KG1 (cell line): ENCODE measurements at places on chromosomes 4 and X.

DNA sequence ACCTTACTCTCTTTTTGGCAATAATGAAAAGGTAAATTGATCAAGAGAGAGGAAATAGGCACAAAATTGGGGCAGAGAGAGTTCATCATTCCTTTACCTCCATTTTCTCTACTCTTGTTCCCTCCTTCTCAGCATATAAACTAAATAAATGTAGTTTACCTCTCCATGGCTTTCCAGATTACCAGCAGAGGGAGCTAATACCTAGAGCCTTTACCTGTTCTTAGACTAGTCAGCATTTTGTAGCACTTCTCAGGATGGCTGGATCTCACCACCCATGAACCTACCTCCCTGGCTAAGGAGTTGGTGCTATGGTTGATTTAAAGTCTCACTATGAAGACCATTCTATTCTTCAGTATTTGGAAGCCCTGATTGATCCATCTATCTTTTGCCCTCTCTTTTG, 15.7 kb downstream of the OFD1 start:
- DNase-seq = peak; percentile 7

DNA sequence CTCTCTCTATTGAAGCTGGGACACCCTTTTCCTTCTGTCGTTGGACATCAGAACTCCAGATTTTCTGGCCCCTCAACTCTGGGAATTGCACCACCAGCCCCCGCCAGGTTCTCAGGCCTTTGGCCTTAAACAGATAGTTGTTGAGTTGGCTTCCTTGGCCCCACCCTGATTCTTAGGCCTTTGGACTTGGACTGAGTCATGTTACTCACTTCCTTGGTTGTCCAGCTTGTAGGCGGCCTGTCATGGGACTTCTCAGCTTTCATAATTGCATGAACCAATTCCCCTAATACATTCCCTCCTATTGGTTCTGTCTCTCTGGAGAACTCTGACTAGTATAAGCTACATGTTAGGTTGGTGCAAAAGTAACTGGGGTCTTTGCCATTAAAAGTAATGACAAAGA, 195.7 kb downstream of the GPAT3 start:
- no peak for DNase-seq

GRCh38 chr4:146478009-146478408, 43.7 kb downstream of the SLC10A7 start:
- no peak for DNase-seq

GRCh38 chr4:155025762-155026457, 182.5 kb upstream of the NPY2R start:
- DNase-seq = peak; percentile 2

- DNase-seq = no peak
Observed at GRCh38 chrX:65679071-65679540, 11.7 kb downstream of the MSN start.

GRCh38 chr4:81631958-81632441, 160.3 kb upstream of the RASGEF1B start:
- no peak for DNase-seq

GRCh38 chr4:104025251-104025650, 305.5 kb upstream of the TACR3 start:
- no peak for DNase-seq

- DNase-seq = no peak
Observed at GRCh38 chr4:160009656-160010493, 907.0 kb downstream of the RAPGEF2 start.

- no peak for DNase-seq
Observed at GRCh38 chr4:156248917-156249316, 295.3 kb upstream of the CTSO start.

- DNase-seq = no peak
Observed at GRCh38 chr4:8694651-8695151, 102.1 kb downstream of the CPZ start.

DNA sequence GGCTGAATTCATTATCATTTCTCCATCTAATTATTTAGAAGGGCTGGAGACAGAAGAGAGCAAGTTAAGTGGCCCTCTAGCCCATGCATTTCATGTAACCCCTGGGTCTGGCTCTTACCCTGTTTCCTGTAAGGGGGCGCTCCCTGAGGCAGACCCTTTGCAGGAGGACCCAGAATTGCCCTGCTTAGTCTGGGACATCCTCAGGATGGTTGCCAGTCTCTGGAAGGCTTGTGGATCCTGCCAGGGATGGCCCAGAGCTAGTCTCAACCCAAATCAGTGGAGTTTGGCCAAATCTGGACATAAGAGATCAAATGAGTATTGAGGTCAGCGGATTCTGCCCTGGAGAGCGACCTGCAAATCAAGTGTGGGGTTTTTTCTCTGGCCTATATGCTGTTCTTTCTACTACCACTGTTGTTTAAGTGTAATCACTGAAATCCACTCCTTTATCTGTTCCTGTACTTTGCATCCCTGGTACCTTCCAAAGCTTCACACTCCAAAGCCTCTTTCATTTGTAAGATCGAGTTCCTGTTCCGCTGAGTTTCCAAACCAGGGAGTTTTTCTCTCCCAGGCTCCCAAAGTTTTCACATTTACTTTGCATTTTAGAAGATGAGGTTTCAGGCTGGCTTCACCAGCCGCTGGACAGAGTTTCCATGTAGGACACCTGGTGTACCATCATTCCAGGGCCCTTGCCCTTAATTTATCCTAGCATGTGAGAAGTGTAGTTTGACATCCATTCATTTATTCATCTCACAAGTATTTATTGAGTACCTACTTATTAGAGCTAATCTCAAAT, 6.3 kb downstream of the KLF3 start:
- no peak for DNase-seq

GRCh38 chr4:95508421-95508820, 40.4 kb downstream of the UNC5C start:
- DNase-seq = no peak

DNA sequence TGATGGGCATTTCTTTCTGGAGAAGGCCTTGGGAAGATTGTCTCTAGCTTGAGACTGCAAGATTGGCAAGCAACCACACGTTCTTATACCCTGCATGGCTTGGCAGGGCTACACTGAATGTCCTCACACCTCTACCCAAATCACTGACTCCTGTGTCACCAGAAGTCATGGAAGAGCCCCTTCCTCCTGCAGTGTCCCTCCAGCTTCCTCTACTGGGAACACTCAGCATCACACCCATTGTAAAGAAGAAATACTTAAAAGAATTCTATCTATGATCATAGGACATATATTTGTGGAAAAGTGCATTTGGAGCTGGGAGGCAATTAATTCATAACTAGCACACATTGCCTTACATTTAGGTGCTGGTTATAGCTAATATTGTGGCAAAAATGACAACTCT, 113.1 kb downstream of the CCSER1 start:
- no peak for DNase-seq

DNA sequence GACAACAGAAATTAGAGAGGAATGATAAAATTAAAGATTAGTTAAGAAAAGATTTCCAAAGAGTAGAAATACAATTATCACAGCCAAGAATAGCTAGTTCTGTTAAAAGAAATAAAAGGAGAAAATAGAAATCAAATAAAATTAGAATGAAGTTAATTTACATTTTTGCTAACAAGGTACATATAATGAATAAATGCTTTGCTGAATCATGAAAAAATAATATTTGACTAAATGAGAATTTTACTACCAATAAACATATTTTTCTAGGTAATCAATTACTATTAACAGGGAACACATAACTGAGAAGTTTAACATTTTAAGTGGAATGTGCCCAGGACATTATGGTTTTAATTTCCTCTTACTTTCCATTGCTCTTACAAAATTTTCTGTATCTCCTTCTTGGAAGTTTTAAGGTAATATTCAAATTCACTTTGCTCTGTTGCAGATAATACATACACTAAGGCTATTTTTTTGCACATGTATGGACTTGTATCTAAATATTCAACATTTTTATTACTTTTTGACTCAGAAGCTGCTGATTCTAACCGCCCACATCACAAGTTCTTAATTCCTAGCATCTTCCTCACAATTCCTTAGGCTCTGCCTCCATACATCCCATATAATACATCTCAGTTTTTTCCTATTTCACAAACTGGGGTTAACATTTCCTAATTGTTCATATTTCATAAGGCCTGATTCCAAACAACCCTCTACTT, 870.7 kb upstream of the INTU start:
- DNase-seq = no peak

- no peak for DNase-seq
Observed at GRCh38 chr4:3689576-3690550, 76.3 kb upstream of the ADRA2C start.

- DNase-seq = no peak
Observed at GRCh38 chr4:19831644-19832285, 419.9 kb upstream of the SLIT2 start.

DNA sequence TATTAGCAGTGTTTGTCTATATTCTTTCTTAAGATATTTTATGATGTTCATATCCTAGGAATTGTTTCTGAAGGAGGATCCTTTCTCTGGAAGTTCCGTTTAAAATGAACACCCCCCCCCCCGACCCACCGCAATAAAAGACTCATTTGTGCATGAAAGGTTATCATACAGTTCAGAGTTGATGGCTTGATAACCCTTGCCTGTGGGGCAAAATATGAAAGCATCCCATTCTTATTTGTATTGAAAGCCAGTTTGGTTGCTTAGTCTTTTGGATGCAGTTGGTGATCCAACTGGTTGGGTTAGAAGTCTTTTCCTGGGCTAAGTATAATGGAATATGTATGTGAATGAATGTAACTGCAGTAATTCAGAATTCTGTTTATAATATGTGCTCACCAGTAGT, 8.3 kb downstream of the INTS6L start:
- no peak for DNase-seq

DNA sequence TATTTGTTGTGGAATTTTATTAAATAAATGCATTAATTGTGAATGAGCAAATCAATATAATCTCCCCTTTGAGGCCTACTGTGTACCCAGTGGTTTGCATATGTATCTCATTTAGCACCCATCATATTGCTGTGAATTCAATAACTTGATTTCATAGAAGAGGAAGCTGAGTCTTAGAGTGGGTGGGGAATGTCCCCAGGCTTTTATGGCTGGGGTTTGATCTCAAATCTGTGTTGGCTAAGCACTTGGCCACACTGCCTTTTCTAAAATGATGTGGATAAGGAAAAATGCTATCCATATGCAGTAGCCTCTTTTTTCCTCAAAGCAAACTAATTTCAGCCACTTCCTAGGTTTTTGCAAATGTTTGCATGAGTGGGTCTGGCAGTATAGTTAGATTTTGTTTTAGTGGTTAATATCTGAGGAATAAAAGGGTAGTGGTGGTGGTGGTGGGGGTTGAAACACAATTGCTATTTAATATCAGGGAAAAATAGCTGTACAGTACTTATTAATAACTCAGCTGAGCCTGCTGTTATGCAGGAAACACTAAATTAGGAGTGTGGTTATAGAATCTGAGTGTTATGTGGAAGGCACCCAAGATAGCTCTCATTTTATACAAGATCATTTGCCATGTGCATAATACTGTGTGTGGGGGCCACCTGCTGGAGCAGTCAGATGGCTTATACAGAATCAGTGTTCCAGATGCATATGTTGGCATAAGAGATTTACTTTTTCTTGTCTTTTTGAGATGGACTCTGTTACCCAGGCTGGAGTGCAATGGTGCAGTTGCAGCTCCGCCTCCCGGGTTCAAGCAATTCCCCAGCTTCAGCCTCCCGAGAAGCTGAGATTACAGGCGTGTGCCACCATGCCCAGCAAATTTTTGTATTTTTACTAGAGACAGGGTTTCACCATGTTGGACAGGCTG, 108.0 kb downstream of the TMEM131L start:
- DNase-seq = no peak

DNA sequence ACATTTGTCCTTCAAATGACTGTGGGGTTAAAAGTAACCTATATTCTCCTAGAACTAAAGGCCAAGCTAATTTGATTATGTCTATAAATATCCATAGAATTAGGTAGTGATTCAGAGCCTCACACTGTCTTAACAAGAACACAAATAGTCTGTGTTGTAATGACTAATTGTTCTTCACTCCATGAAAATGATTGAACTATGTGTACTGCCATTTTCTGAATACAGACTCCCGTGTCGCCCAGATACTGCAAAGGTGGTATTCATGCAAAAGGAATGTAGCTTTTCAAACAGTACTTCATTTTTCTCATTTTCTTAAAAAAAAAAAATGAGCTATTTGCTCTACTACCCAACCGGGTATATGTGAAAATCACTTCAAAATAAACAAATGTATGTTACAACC, 11.3 kb upstream of the PHKA2 start:
- DNase-seq = no peak

GRCh38 chr4:52976523-52977230, 114.6 kb downstream of the RASL11B start:
- no peak for DNase-seq

GRCh38 chrX:18613930-18614639, 57.8 kb downstream of the RS1 start:
- no peak for DNase-seq

DNA sequence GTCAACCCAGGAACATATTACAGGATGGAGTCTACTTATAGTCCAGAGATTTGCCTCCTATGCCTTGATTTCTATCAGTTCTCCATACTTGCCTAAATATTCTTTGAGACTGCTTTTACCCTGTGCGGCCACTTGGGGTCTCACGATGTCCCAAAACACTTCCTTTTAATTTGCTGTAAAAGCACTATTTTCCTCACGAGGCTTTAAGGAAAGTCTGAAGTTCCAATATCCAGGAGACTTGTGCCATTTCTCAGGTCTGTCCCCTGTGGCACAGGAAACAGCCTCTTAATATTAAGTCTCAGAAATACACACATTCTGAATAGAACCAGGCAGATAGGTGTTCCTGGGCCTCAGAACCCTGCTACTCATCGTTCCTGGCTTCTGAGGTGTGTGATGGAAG, 142.9 kb downstream of the TMEM164 start:
- DNase-seq = no peak

DNA sequence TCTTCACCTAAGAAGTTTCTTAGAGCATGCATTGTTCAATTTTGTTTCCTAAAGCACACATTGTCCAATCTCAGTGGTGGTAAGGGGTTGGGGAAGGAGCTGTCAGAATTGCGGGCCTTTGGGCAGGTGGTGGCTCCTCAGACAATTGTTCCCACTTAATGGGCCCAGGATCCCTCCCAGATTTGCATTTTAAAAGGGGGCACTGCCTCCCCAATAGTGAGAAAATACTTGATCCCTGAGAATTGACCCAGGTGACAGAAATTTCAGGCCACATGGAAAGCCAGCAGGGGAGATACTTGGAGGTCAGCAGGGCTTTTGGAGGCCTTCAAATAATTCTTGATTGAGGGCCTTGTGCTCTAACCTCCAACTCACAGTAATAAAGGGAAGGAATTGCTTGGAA, 217.1 kb downstream of the ZNF674 start:
- no peak for DNase-seq

- peak; percentile 7 for DNase-seq
Observed at GRCh38 chr4:118352843-118353533, at the start of gene PRSS12. Gene PRSS12 (minus strand): TSS chr4:118353003. CDS start chr4:118352720, 283 bp downstream.

DNA sequence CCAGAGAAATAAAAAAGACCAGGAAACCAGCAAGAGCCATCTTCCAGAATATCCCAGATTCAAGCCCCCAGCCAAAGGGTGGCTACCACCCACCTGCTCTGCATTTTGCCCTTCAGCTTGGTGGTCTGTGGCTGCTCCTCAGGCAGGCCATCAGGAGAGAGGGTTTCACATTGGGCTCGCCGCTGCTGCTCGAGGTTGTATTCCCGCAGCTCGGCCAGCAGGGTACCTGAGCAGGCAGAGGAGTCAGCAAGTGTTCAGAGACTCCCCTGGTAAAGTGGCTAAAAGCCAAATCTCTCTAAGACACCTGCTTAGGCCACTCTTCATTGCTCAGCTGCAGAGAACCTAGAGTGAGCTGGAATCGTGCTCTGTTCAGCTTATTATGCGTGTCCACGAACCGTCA, 110.8 kb upstream of the HSD17B10 start:
- no peak for DNase-seq
